Right ventricle myocardium superior (tissue), 1 donor: ENCODE measurements at places on chromosomes 1 and 21.

DNA sequence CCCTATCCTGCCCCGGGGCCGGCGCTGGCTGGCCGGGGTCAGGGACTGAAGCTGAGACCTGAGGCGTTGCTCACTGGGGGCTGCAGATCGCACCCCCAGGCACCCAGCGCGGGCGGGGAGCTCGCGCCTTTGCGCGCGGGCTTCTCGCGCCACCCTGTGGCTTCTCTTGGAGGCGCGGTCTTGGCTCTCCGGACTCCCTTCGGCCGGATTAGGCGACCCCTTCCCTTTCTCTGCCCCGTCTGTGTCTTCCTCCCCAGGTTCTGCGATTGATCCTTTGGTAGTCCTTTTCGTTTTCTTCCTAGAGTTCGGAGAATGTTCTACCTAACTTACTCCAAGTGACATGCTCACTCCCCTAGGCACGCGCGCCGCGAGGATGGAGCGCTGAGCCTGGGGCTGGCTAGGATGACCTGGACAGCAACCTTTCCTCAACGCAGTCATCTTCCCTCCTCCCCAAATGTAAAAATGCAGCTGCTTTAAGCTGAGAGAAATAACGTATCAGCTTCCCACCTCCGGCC is 495 bp upstream of the NTRK1 start:
- no peak for DNase-seq

GRCh38 chr1:30005972-30006619 is 717.3 kb downstream of the MATN1 start:
- DNase-seq: no peak

- no peak for DNase-seq
Measured at GRCh38 chr1:40593449-40594186, 62.2 kb downstream of the ZNF684 start.

- DNase-seq: no peak
Measured at GRCh38 chr1:169012416-169012815, 94.1 kb upstream of the ATP1B1 start.

- DNase-seq: no peak
Measured at GRCh38 chr1:106846656-106847055, 209.8 kb upstream of the PRMT6 start.

GRCh38 chr21:29490016-29490415 is 191.3 kb downstream of the BACH1 start:
- no peak for DNase-seq

DNA sequence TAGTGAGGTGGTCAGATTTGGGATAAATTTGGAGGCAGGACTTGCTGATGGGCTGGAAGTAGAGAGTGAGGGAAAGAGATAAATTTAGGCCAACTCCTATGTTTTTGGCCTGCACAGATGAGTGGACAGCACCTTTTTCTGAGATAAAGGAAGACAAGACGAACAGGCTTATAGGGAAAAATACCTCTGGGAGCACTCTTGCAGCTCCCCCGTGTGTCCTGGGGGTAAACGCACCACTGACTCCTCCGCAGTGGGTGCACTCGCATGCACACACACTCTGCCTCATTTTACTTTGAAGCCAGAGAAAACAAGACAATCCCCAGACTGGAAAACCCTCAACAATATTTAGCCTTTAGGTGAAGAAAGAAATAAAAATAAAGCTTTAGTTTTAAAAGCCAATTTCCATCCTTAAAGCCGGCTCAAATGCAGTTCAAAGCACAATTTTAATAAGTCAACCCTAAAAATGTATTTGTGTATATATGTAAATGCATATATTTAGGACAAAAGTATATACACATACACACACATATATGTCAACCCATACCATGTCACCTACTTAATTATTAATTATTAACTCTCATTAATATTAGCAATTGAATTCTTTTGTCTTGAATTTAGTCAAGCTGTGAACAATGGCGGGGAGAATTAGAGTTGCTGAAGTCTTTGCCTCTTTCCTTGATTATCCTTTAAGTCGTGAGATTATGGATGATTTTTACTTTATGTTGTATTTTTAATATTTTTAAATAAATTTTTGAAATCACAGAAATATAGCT is 341.8 kb downstream of the ZNF326 start:
- DNase-seq: no peak

GRCh38 chr1:91507328-91507727 is 6.7 kb downstream of the CDC7 start:
- DNase-seq: no peak

DNA sequence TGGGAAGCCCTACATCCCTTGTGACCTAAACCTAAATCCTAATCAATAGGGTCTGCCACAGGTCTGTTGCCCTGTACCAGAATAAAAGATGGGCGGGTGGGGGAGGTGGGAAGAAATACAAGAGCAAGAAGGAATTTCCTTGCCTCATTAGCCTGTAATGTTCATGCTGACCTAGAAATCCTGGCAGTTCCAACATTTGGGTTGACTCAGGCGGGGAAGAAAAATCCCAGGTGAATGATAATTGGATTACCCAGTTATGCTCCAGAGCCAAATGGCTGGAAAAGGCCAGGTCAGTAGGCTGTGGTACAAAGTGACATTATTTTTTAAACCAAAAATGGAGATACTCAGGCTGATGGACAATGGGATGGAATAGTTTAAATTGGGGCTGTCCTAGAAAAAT is 27.3 kb upstream of the A3GALT2 start:
- DNase-seq: no peak

- DNase-seq: peak; percentile 83
Measured at GRCh38 chr1:25771221-25772114, 28.5 kb upstream of the SELENON start.

DNA sequence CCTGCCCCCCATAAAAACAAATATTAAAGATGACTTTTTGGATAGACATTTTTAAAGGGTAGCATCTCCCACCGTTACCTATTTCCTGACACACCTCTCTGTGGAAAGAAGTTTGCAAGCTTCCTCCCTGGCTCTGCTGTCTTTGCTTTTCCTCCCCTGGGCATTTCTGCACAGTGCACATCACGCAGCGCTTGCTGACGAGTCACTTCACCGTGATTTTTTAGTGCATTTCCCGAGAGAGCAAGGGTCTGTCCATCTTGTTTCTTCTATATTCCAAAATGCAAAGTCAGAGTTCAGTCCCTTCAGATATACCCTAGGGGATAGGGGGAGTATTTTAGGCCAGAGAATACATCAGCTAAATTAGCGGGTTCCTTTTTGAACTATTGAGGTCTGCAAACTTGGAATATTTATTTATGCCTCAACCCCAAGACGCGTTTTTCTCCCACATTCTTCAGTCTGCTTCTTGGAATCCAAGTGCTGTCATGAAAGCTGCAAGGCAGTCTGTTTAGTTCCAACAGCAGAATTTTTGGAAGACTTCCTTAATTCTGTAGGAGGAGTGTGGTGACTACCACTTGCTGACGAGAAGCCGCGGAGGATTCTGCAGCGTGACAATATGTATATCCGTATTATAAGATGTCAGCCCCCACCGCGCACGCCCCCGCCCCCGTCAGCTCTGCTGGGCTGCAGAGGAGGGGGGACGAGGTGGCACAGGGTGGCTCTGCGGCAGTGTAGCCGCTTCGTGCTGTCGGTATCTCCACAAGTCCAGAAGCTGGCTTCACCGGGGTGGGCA is 22.4 kb downstream of the SMYD2 start:
- DNase-seq: no peak

DNA sequence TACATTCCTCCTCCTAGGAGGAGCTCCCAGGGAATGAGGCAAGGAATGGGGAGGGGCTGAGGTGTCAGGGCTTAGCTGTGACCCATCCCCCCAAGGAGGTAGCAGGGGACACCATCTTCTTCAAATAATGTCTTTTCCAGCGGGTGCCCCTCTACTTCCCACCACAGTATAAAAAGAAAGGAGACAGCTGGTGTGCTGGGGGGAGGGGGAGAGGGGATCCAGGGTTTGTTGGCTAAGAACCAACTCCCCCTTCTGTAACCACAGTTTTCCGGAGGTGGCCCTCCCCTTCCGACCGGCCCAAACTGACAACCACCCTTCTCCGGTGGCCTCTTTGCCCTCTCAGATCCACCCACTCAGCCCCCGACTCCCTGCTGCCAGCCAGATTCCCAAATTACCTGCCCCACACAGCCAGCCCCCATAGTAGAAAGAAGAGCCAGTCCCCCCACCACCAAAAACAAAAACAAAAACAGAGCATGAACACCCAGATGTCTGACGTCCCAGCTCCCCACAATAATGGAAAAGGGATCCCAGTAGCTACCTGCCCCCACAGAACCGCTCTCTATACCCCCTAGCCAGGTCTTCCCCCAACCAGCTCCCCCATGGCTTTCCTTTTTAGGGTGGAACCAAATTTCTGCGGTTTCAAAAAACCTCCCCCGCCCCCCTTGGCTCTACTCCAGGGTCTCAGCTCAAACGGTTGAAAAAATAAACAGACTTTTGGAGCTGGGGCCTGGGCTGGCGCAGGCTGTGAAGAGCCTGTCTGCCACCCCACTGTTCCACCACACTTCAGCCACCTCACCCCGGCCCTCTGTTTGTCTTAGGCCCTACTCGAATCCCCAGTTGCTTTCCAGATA is 2.1 kb downstream of the ARHGEF2 start:
- peak; percentile 81 for DNase-seq

DNA sequence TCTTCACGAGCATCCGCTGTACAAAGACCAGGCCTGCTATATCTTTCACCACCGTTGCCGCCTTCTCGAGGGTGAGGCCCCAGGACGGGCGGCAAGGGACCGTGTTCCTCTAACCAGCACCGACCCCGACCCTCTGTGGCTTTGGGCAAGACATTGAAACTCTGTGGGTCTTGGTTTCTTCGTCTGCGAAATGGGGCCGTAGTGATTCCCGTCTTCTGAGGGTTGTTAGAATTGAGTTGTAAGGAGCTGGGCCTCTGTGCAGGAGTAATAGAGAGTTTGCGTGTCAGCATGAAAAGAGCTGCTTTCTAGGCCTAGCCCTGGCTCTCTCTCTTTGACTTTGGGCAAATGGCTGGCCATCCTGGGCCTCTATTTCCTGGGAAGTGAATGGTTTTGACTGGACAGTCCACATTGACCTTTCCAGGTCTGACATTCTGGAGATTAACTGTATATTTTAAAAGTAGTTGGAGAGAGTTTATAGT is 591 bp downstream of the MRPL37 start:
- no peak for DNase-seq

DNA sequence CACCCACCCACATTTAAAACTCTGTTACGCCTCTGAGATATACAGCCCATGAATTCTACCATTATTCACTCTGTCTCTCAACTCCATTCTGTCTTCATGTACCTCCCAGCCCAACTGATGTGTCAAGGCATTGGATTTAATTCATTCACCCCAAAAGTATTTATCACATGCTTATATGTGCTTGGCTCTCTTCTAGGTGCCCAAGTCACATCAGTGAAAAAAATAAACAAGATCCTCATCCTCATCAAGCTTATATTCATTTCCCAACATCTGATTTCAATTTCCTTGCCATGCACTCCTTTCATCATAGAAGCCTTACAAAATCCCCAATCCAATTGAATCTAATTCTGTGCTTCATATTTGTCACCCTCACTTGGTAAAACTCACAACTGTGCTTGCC is 967.6 kb downstream of the LTN1 start:
- DNase-seq: no peak

- DNase-seq: no peak
Measured at GRCh38 chr1:55618199-55618598, 403.0 kb upstream of the USP24 start.

DNA sequence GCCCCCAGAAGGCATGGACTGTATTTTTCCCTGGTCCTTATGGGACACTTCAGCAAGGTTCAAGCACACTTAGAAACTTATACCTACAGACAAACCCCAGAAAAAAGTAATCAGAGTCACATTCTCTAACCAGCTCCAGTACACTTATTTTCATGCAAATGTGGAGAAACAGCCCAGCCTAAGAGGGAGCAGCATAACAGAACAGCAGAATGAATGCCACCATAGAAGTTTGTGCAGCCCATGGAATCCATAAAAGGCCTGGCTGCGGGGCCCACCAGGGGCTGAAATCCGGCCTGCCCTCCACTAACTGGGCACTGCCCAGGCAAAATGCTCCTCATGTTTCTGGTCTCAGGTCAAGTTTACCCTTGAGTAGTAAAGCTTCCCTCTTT is 60.4 kb upstream of the ATP1A1 start:
- no peak for DNase-seq

DNA sequence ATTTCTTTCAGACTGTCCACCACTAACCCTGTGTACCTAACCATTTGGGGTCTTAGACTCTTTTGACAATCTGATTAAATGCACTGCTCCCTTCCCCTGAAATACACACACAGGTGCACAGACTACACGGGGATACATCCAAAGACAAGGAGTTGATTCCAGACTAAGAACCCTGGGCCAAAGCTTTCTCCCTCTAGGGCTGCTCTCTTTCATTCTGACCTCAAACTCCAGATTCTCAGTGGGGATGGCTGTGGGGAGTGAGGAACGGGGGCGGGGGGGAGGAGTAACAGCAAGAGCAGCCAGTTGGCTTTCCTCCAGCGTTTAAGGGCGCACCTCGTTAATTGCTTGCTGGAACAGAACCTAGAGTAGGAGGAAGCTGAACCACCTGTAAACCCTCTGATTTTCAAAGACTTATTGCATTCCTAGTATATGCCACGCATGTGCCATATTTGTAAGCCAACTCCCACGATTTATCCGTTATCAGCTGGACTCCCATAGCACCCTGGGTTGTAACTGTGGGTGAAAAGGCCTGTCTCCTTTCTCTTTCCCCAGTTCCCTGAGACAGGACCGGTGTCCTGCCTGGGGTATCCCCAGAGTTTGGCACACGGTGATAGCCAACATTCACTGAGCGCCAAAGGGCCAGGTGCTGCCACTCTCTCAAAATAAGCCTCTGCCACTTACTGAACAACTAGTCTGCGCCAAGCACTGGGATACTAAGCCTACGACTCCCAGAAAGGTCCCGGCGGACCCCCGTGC is 920 bp downstream of the MTHFR start:
- peak; percentile 66 for DNase-seq

DNA sequence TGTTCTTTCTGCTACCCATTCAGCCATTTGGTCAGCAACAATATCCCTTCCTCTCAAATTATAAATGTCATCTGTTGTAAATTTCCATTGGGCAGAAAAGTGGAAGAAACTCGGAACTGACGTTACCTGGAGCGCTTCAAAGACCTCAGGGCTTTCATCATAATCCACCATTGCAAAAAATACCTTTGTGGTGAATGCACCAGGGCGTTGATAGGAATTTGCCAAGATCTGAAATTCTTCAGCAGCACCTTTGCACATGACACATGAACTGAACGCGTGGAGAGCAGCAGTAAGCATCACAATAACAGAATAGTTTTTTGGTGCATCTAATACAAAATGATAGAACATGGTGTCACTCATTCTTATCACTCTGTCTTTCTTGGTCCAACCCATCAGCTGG is 3.1 kb upstream of the TEKT2 start:
- no peak for DNase-seq

GRCh38 chr1:3233551-3233950 is 164.5 kb downstream of the PRDM16 start:
- no peak for DNase-seq

- no peak for DNase-seq
Measured at GRCh38 chr1:241423541-241424479, 66.8 kb upstream of the RGS7 start.
